ENCODE measurements at places on chromosomes 6 and 20.

DNA sequence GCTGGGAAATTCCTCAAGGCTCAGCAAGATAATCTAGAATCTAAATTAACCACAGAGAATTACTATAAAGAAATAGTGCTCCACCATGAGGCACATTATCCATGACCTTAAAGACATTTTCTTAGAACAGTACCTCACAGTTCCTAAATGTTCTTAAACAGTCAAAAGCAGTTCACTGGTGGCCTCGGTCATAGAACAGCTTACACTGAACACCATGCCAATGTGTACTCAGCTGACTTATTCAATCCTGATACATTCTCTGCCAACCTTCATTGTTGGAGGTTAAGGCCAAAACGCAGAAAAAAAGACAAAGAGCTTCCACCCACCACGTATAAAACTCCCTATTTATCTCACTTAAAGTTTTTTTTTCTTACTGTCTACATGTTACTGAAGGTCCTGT is 21.8 kb upstream of the TMEM170B start:
- DNase-seq, result no peak

DNA sequence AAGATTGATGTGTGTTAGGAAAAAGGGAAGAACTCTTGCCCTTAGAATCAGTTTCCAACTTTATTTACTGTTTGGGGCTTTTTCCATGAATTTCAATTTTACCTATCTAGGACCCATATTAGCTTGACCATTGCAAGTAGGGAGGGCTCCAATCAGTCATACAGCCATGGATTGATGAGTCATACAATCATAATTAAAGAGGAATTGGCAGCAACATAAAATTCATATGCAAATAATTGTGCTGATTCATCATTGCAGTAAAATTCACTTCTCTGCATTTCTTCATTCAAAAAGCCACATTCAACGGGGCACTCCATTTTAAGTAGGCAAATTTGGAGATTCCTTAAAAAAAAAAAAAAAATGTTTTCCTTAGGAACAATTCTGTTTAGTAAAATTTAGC is 1016.4 kb downstream of the KIF16B start:
- DNase-seq, result no peak

- DNase-seq, result no peak
These were observed 351.5 kb upstream of the CHD6 start for GRCh38 chr20:41969656-41970055.

GRCh38 chr20:35991142-35991771 is 22.9 kb downstream of the CNBD2 start:
- peak; percentile 56 for DNase-seq

DNA sequence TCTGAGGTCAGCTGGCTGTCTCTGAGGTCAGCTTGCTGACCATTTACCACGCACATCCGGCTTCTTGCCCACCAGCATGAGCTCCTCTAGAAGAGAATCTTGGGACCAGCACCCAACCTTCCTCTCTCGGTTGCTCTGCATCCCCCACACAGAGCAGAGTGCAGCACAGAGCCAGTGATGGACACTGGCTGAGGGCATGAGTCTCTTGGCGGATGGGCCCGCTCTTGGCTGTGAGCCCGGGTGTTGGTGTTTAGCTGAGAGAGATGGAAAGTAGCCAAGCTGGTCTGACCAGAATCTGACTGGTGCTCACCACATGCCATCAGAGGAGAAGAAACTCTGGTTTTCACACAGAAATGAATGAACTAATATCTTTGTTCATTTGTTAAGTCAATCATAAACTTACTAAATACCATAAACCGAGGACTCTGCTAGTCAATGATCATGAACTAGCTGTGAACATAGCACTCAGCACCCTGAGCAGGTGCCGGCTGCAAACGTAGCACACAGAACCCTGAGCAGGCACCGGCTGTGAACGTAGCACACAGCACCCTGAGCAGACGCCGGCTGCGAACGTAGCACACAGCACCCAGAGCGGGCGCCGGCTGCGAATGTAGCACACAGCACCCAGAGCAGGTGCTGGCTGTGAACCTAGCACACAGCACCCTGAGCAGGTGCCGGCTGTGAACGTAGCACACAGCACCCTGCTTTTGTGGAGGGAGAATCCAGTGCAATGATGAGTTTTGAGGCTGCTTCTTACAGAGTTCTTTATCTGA is 10.4 kb upstream of the THBS2 start:
- DNase-seq, result no peak

DNA sequence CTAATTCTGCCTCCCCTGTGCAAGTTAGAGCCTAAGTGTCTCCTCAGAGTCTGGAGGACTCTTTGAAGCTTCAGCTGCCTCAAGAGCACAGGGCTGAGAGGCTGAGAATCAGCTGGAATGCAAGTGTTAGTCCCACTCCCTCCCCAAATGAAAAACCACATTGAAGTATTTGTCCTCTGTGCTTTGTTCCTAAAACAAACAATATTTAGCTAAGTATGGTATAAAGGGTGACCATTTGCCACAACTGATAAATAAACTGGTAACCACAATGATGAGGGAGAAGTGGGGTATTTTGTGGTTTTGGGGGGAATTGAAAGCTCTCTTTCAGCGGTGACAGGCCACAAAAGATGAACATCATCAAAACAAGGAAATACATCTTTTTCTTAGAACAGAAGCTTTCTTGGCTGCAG is 91.7 kb upstream of the HDDC2 start:
- peak; percentile 44 for DNase-seq

- DNase-seq, result no peak
These were observed 237.2 kb downstream of the TFAP2A start for GRCh38 chr6:10177704-10178103.

DNA sequence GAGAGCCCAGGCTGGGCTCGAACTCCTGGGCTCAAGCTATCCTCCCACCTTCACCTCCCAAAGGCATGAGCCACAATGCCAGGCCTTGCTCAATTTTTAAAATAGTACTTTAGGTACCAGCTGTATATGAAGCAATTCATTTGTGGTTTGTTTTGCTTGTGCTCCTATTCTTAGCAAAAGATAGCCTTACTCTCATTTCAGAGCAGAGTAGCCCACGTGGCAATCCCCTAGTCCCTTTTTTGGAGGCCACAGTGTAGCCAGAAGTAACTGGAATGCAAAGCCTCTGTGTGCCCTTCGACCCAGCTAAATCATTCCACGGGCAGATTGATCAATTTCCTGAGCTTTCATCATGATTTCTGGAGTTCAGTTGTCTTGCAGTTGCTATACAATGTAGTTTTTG is 372.2 kb downstream of the NRN1 start:
- no peak for DNase-seq

DNA sequence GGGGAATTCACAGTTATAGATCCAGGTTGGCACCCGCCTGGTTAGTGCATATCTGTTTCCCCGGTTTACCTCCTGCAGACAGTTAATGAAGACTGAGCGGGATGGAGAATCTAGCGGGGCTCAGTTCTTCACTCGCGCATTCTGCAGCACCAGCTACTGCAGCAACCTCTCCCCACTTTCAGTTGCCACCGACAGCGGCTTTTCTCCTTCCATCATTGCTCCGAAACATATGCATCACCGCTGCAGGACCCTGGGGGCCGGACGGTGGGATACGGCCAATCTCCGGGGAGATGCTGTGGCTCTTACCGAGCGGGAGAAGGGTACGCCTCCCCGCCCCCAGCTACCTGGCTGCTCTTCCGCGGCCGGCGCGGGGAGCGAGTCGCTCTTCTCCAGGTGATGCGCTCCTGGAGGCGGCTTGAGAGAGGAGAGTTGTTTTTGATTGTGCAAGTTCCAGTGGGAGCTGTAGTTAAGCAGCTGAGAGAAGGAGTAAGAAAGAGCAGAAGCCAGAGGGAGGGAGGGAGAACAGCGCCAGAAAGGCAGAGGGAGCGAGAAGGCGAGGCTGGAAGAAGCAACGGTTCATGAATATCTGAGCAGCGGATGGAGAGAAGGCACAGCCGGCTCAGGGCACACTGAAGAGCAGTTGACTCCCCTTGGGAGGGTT is at the start of gene SGK1:
Gene SGK1, minus strand, starts transcription at position 642 of the 661 bp plus-strand sequence. CDS start 652 bp downstream, outside the sequence.
- DNase-seq, result no peak

GRCh38 chr6:148999501-148999900 is 252.7 kb downstream of the UST start:
- DNase-seq, result no peak

GRCh38 chr6:72873433-72873832 is 251.6 kb downstream of the KCNQ5 start:
- DNase-seq, result no peak

- DNase-seq, result no peak
These were observed 103.9 kb upstream of the ARG1 start for GRCh38 chr6:131469130-131469529.

DNA sequence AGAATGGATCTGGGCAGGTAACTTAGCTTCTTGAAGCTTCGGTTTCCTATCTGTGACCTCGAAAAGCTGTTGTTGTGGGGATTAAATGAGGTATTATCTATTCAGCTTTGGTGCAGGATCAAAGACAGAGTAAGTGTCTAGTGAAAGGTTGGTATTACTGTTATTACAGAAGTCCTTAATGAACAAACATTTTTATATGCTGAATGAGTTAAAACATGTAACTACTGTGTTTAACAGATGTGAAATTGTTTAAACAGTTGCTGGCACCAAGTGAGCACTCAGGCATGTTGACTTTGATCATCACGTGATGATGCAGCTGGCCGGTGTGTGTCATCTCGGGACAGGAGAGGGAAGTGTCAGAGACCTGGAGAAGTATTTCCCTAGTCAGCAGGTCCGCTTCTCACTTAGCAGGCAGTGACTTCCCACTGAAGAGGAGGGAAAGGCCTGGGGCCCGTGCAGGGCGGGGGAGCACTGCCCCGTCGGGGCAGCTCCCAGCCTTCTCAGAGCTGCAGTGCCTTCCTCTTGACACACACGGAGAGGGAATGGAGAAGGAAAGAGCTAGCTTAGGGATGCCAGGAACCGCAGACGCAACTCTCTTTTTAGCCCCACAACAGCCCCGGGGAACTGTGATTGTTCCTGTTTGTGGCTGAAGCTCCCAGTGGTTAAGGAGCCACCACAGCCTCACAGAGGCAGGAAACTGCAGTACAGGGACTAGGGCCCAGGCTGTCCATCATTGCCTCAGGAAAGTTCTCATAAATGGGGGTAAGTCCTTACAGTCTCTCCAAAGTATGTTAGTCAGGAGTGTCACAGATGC is 18.0 kb downstream of the TUBB2A start:
- no peak for DNase-seq

GRCh38 chr6:105256619-105257018 is 76.8 kb upstream of the POPDC3 start:
- no peak for DNase-seq

DNA sequence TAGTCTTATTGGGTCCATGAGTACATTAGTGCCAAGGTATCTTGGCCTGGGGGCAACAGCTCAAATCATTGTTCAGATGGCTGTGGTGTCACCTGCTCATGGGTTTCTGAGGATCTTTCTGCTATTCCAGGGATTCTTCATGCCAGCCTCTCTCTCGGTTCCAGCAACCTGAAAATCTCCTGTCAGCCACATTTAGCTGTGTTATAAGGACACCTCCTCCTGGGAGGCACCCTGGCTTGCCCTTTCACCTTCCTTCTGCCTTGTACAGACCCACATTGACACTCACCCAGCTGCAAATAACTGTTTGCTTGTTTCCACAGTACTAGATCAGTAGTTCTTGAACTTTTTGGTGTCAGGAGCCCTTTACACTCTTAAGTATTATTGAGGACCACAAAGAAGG is 159.9 kb downstream of the GRM4 start:
- no peak for DNase-seq

DNA sequence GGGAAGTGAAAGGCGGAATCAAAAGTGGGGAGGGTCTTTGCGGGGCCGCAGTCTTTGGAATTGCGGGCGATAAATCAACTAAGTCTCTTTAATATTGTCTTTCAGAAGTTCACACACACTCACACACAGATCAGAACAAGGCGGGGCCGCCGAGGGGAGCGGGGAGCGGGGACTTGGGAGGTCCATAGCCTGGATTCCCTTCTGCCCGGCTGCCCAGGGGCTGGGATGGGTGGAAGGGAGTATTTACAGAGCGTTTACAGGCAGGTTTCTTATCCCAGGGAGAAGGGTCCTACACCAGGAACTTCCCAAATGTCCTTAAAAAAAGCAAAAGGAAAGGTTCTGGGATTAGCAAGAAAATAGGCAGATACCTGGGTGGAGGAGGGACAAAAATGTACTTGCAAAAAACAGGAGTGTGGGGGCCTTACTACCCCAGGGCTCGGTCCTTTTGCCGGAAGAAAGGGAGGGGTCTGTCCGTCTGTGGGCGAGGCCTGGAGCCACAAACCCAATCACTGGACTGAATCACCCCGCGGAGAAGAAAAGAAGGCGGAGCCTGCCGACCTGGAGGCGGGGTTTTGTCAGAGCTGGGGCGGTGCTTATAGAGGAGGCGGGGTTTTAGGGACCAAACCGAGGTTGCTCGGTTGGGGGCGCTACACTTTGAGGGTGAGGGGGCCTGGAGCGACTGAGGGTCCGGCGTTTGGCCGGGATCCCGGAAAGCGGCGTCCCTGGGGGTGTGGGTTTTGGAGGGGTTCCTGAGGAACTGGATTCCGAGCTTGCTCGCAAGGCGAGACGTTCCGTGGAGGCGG is 3.2 kb downstream of the PRRT1 start:
- DNase-seq, result no peak

DNA sequence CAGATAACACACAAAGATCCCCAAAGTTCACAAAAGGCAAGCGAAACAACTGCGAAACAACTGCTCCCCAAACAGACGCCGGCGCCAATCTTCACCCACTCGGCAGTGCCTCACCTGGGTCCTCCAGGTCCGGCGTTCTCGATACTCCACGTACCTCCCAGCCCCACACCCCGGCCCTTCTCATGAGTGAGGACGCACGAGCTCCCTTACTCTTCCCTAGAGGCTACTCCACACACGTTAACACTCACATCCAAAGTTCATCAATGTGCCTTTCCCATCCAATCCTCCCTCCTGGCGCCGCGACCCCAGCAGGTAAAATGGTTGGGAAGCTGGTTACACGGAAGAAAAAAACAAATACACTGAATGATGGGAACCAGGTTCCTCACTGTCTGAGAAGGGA is 77.0 kb downstream of the TAF4 start:
- no peak for DNase-seq

DNA sequence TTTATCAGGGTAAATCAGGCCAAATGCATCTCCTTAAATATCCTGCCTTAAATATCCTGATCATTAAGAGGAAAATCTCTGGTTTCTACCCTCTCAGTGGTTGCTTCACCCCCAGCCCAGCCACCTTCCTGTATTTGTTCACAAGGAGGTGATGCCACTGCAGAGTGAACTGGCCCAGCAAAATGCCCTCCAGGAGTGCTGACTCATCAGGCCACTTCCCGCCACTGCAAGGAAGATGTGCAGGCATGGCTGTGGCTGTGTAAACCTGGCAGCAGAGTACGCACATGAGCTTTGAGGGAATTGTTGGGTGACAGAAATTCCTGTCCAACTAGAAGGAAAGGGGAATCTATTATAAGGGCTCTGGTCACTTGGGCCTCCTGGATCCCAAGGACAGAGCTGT is 13.8 kb downstream of the NQO2 start:
- DNase-seq, result peak; percentile 9

All from SW480 (cell line).